Epithelial cell of prostate (primary cell): ENCODE measurements at places on chromosomes 7 and 10.

GRCh38 chr10:110372656-110373055 lies 67.9 kb upstream of the SMNDC1 start:
- DNase-seq: no peak

- DNase-seq: no peak
Observed at GRCh38 chr7:55276572-55277295, 88.4 kb upstream of the LANCL2 start.

DNA sequence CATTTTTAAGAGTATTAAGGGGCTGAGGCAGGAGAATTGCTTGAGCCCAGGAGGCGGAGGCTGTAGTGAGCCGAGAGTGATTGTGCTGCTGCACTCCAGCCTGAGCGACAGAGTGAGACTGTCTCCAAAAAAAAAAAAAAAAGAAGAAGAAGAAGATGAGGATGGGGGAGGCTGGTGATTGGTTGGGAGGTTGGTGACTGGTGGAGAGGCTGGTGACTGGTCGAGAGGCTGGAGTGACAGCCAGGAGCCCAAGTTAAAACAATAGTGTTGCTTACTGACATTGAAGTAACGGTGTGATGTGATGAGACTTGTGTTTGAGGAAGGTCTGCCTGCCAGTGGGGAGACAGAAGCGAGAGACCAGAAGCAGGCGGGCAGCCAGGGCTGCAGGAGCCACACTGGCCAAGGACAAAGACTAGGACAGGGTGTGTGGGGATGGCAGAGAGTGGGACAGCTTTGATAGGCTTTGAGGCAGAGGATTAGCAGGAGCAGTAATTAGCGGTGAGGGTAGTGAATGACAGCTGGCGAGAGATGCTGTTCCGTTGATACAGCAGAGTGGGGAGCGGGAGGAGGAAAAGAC lies 4.9 kb downstream of the SRRT start:
- DNase-seq: no peak

- DNase-seq: no peak
Observed at GRCh38 chr7:22662556-22663356, 64.2 kb upstream of the IL6 start.
